NCI-H2081 (cell line): ENCODE measurements at places on chromosomes 6 and 20.

- DNase-seq, result no peak
Measured at GRCh38 chr6:106560996-106561685, 68.2 kb downstream of the RTN4IP1 start.

- DNase-seq, result no peak
Measured at GRCh38 chr6:117739869-117740268, 64.6 kb downstream of the NUS1 start.

GRCh38 chr6:45533386-45533785 lies 155.7 kb upstream of the SUPT3H start:
- no peak for DNase-seq

DNA sequence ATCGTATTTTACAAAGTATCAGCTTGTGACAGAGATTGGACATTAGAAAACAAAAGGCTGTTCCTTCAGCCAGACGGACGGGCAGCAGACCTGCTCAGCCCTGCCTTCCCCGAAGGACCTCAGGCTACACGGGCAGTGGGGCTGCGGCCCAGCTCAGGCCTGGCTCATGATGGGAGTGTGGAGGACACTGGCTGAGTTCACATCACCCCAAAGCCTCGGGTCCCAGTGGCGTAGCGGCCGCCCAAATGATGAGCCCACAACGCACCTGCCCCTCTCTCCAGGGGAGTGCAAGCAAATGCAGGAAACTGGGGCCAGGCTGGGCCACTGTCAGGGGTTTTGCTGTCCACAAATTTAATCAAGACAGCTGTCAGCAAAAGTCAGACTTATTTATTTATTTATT lies 356.8 kb downstream of the TAF4 start:
- DNase-seq, result no peak

GRCh38 chr20:53853111-53853713 lies 217.2 kb downstream of the BCAS1 start:
- no peak for DNase-seq

- no peak for DNase-seq
Measured at GRCh38 chr6:112086744-112087135, 542 bp downstream of the TUBE1 start.

GRCh38 chr6:157008568-157008967 lies 231.4 kb downstream of the ARID1B start:
- no peak for DNase-seq

DNA sequence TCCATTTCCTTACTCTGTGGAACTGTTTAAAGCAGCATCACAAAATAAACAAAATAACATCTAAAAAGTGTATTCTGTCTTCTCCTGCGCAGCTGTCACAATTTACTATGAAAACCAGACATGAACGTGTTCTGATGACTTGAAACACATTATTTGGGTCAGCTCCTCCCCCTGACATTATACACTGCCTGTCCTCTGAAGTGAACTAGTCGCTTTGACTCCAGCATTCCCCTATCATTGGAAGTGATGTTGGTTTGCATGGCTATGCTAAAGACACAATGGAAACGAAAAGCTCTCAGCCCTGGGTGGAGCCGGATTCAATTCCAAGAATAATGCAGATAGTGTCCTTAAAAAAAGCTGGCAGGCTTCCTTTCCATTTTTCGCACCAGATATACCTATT lies 125.9 kb downstream of the FYN start:
- DNase-seq, result no peak

- no peak for DNase-seq
Measured at GRCh38 chr6:2512802-2513201, 237.9 kb downstream of the MYLK4 start.

DNA sequence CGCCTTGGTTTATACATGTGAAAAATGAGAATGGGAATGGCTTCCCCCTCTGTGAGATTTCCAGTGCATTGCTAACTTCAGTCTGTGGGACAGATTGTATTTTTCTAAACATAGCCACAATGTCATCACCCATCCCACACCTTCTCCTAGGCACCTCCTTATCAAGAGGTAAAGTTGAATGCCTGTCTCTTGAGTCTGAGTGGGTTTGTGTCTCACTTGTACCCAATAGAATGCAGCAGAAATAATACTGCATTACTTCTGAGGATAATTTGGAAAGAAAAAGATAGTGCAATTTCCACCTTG lies 27.9 kb downstream of the RIN2 start:
- no peak for DNase-seq

GRCh38 chr6:44201638-44202303 lies 15.0 kb upstream of the MYMX start:
- no peak for DNase-seq

DNA sequence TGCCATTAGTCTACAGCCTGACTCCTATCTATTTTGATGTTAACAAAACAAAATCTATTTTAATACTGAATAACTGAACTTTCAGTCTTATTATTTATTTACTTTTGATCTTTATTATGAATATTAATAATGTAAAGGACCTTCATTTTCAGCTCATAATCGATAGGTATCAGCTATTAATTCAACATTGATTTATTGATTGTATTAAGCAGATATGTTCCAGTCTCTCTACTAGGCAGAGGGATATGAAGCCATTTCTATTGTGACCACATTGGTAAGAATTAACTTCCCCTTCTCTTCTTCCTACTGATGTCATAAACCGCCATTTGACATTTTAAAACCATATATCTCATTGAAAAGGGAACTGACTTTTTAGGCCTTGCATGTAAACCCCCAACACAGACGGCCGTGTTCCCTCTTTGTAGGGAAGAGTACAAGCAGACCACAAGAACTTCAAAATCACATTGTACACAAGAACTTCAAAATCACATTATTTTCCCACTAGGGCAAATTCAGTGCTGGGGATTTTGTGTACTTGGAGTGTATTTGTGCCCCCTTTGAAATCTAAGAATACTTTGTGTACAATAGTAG lies 69.5 kb upstream of the FABP7 start:
- DNase-seq, result no peak
